ENCODE measurements at places on chromosomes 5 and 9. TPM values are rescaled to one million over a fixed set of nuclear protein-coding genes. Genes with fewer than 3 reads are reported as not detected.

SAPCD2 gene
- total RNA-seq: 1.6 TPM

GABRA1 gene
- 18.2 TPM for total RNA-seq

CTNND2 gene
- 66.9 TPM for total RNA-seq

MSMP gene
- not detected for total RNA-seq

PKD2L2 gene
- total RNA-seq: not detected

ENTPD2 gene
- total RNA-seq: 0.16 TPM

Measured in occipital lobe (tissue), 3 donors.